ENCODE measurements at places on chromosomes 7 and 10.

DNA sequence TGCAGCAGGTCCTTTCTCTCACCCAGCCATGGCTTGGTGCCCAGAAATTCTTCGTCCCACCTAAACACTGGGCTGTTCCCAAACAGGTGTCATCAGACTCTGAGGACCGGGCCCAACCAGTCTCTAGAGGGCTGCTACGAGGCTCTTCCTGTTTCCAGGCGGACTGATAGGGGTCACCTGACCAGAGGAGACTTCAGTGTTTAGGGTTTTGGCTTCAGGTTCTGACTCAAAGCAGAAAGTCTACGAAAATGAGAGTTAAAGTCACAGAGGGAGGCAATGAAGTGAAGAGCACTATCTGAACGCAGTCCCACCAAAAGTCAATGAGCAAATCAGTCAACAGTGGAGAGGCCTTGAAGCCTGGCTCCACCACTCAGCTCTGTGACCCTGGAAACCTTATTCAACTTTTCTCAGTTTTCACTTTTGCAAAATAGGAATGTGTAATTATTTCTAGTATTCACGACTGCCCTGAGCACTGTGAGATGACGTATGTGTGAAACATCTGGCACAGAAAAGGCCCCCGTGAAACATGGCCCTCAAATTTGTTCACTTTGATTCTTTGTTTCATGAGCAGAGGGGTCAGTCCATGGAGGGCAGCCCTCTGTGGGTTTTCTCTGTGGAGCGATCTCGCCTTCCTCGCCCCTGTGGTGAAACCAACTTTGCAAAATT lies 189.9 kb upstream of the PDE1C start:
- no peak for DNase-seq

DNA sequence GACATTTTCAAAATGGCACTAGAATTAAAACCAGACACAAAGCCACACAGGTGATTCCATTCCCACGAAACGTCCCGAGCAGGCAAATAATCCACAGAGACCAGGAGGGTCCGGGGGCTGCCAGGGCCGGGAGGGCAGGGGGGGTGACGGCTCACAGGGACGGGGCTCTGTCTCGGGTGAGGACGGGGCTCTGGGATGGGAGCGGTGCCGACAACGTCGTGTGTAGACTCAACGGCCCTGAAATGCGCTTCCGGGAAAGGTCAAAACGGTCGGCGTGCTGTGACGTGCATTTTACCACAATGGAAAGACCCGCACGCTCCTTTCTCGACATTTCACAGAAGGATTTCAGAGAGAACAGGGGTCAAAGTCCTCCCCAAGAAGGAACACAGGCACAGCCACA lies 63.3 kb upstream of the PDGFA start:
- DNase-seq = no peak

DNA sequence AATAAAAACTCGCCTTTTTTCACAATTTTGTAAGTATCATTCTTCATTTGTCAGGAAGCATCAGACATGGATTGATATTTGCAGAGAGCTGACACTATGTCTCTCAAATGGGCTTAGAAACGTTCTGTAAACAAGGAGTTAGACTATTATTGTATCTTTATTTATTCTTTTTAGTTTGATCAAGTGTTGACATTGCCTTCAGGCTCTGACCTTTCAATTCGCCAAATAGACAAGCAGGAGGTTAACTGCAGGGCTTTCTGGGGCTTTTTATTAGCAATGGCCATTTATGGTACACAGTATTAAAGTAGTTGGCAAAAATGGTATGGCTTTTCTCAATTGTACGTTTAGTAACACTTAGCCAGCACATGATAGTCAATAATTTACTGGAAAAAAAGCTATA lies 221.7 kb downstream of the ZWINT start:
- DNase-seq = no peak

DNA sequence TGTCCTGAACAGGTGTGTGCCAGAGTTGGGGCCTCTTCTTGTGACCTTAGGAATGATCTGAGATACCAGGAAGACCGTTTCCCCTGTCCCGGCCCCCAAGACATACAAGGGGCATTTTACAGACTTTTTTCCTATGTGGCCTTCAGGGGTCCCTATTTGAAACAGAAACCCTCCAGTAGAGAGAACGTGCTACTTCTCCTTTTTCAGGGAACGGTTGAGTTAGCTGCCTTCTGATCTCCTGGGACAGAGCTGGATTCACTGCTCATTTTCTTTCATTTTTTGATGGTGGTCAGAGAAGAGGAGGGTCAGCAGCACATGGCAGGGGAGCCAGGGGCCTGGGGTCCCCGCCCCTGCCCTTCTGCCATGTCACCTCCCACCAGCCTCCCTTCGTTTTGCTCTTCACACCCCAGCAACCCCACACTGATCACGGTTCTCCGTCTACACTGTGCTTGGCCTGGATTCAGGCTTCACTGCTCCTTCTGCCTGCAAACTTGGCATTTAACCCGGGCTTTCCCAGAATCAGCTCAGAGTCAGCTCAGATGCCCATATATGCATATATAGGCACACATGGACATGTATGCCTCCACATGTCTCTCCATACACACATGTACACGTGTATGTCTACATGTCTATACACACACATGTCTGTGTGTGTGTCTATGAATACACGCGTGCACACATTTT lies 138.1 kb upstream of the BTBD16 start:
- no peak for DNase-seq

- no peak for DNase-seq
Observed at GRCh38 chr10:13049774-13050420, 48.4 kb upstream of the CCDC3 start.

DNA sequence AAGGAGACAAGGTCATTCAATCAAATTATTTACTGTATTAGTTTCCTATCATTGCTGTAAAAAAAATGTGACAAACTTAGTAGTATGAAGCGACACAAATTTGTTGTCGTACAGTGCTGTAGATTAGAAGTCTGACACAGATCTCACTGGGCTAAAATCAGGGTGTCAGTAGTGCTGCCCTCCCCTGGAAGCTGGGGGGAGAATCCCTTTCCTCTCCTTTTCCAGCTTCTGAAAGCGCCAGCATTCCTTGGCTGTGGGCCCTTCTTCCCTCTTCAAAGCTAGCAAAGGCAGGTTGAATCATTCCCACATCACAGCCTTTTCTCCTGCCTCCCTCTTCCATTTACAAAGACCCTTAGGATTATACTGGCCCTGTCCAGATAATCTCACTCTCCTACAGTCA lies 28.0 kb downstream of the VPS41 start:
- no peak for DNase-seq

GRCh38 chr7:42940985-42941847 lies 9.0 kb downstream of the MRPL32 start:
- peak; percentile 36 for DNase-seq

DNA sequence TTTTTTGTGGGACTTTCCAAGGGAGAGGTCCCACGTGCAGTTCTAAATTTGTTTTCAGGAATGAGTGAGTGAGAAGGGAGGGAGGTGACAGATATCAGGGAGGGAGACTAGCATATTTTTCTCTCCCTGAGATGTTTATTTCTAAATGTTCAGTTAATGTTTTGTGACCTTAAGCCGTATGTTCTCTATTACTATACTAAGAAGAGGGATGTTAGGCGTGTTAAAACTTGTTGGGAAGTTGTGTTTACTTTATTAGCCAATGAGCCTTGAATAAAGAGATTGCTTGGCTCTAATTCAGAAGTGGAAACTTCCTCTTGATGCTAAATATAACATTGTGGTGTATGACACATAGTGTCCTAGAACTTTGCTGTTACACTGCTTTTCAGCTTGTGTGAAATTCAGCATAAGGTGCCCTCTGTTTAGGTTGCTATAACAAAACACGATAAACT lies 37.3 kb downstream of the DNAH11 start:
- no peak for DNase-seq

- DNase-seq = no peak
Observed at GRCh38 chr7:48173756-48174382, 2.6 kb downstream of the ABCA13 start.

DNA sequence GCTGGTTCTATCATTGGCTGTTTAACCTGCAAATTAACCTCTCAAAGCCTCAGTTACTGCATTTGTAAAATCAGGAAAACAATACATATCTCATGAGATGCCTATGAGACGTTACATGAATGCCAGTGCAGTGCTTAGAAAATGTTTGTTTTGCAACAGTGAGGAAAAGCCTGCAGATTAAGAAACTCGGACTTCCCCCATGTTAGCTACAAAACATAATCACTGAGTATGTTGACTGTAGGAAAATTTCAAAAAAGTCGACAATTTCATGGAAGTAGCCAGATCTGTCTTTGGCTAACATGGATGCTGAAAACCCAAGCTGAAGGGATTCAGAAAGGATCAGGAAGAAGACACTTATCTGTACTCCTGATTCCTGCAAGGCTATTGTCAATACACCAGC lies 121.4 kb downstream of the TRIL start:
- DNase-seq = no peak

DNA sequence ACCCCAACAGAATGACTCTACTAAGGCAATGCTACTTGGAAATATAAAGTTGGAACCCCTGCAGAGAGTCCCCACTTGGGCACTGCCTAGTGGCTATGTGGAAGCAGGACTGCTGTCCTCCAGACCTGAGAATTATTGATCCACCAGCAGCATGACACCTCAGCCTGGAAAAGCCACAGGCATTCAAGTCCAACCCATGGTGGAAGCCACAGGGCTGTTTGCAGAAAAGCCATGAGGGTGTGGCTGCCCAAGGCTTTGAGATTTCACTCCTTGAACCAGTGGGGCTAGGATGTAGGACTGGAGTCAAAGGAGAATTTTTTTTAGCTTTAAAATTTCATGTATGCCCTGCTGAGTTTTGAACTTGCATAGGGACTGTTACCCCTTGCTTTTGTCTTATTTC lies 13.6 kb upstream of the GHRHR start:
- no peak for DNase-seq

DNA sequence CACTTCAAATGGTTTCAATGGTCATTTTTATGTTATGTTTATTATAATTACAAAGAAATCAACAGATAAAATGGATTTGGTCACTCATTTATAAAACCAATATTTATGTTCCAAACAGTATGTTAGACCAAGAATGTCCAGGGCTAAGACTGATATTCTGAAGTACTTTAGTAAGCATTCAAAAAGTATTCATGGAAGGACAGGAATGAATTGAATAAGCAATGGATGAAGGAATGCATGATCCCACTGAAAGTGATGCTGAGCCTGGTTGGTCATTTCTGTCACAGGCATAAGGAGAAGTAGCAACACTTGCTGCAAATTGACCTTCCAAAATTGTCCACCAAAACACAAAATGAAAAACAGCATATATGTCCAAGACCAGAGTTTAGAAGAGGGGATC lies 189.0 kb upstream of the CELF2 start:
- DNase-seq = no peak

DNA sequence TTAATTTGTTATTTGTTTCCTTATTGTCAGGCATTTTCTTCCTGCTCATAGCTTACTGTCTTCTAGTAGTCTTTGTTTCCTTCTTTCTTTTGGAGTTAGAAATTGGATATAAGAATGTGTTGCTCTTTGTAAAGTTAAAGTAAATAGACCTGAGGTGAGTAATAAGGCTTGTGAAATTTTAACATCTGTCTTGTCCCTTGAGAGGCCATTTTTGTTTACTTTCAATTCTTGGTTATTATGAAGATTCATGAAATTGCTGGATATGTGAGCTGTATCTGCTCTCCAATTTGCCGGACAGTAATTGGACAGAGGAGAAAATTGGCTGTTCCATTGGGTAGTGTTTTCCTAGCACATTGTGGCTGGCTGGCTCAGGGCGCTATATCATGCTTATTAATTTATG lies 260.7 kb downstream of the EXOC4 start:
- no peak for DNase-seq
